Tracheal epithelial cell (primary cell): ENCODE measurements at places on chromosomes 11 and 22. TPM values are rescaled to one million over a fixed set of nuclear protein-coding genes. Genes with fewer than 3 reads are reported as not detected.

SMCO4 gene
- total RNA-seq = 1.9 and 10.9 TPM in 2 replicates

ZBTB16 gene
- 2.4 and 8.3 TPM in 2 replicates for total RNA-seq

POU2AF2 gene
- not detected in 2 replicates for total RNA-seq

OR51B2 gene
- total RNA-seq = not detected in 2 replicates

TRIM5 gene
- total RNA-seq = 32.2 and 39.0 TPM in 2 replicates

SPDYC gene
- not detected in 2 replicates for total RNA-seq

FAM83F gene
- 18.1 and 31.8 TPM in 2 replicates for total RNA-seq

FLRT1 gene
- total RNA-seq = not detected in 2 replicates

CYP2D6 gene
- total RNA-seq = 0.24 and 0.85 TPM in 2 replicates

APOBEC3H gene
- total RNA-seq = 0.72 and 1.5 TPM in 2 replicates

MMP11 gene
- total RNA-seq = 3.4 TPM in 2 replicates

JAML gene
- not detected in 2 replicates for total RNA-seq

MGAT3 gene
- under 0.01 TPM in 2 replicates for total RNA-seq

OR8D4 gene
- not detected in 2 replicates for total RNA-seq

USP2 gene
- 0.96 TPM in 1 of 2 replicates, not detected in the other for total RNA-seq

SEC14L2 gene
- 77.8 and 82.7 TPM in 2 replicates for total RNA-seq

APOL3 gene
- total RNA-seq = 0.21 and 2.9 TPM in 2 replicates

SCO2 gene
- total RNA-seq = 0.72 and 10.2 TPM in 2 replicates

GAB2 gene
- 2.8 and 4.3 TPM in 2 replicates for total RNA-seq

SEPTIN3 gene
- 0.24 TPM in 1 of 2 replicates, not detected in the other for total RNA-seq

FAM180B gene
- not detected in 2 replicates for total RNA-seq

RPL3 gene
- 3,007 and 3,258 TPM in 2 replicates for total RNA-seq

PIWIL4 gene
- 0.85 and 1.2 TPM in 2 replicates for total RNA-seq

NFAM1 gene
- total RNA-seq = under 0.01 TPM in 1 of 2 replicates, not detected in the other

RIMBP3B gene
- not detected in 2 replicates for total RNA-seq

LMNTD2 gene
- total RNA-seq = 1.7 and 3.2 TPM in 2 replicates

SAAL1 gene
- total RNA-seq = 13.0 and 15.3 TPM in 2 replicates

KCNJ5 gene
- total RNA-seq = 7.2 and 7.5 TPM in 2 replicates

ANO1 gene
- total RNA-seq = 2.9 and 3.0 TPM in 2 replicates

MS4A15 gene
- not detected in 2 replicates for total RNA-seq

PIK3IP1 gene
- total RNA-seq = 12.6 and 32.0 TPM in 2 replicates

ASCL2 gene
- total RNA-seq = 1.4 and 1.7 TPM in 2 replicates

KRTAP5-1 gene
- total RNA-seq = not detected in 2 replicates

SPON1 gene
- 4.6 TPM in 1 of 2 replicates, not detected in the other for total RNA-seq

C11orf91 gene
- not detected in 2 replicates for total RNA-seq

FAM181B gene
- 3.2 and 3.6 TPM in 2 replicates for total RNA-seq

PARVA gene
- total RNA-seq = 9.0 and 10.1 TPM in 2 replicates

GLB1L3 gene
- total RNA-seq = 2.1 and 3.9 TPM in 2 replicates

POU2F3 gene
- total RNA-seq = 0.24 TPM in 1 of 2 replicates, not detected in the other

BUD13 gene
- 11.3 and 12.0 TPM in 2 replicates for total RNA-seq

VEGFB gene
- 14.9 and 22.2 TPM in 2 replicates for total RNA-seq

ACR gene
- not detected in 2 replicates for total RNA-seq

PPP6R3 gene
- total RNA-seq = 95.3 and 117 TPM in 2 replicates

NCR3LG1 gene
- total RNA-seq = 2.6 and 2.9 TPM in 2 replicates

HMOX1 gene
- 1.7 and 26.7 TPM in 2 replicates for total RNA-seq

BLID gene
- total RNA-seq = 0.24 TPM in 1 of 2 replicates, not detected in the other

POGLUT3 gene
- total RNA-seq = 2.4 and 8.5 TPM in 2 replicates

LUZP2 gene
- total RNA-seq = under 0.01 TPM in 2 replicates

CELSR1 gene
- 51.2 and 81.2 TPM in 2 replicates for total RNA-seq

IL10RA gene
- total RNA-seq = under 0.01 TPM in 1 of 2 replicates, not detected in the other

OR8D2 gene
- not detected in 2 replicates for total RNA-seq

ELFN2 gene
- 0.64 and 1.9 TPM in 2 replicates for total RNA-seq

XRRA1 gene
- total RNA-seq = 5.5 and 20.9 TPM in 2 replicates

CXCR5 gene
- total RNA-seq = under 0.01 TPM in 1 of 2 replicates, not detected in the other

CHST1 gene
- total RNA-seq = under 0.01 TPM in 1 of 2 replicates, not detected in the other

B4GALNT4 gene
- 27.3 and 29.4 TPM in 2 replicates for total RNA-seq

APOL4 gene
- total RNA-seq = not detected in 2 replicates
